ENCODE measurements at places on chromosomes 16 and 17.

GRCh38 chr17:76570877-76571471, 14.7 kb downstream of the ST6GALNAC2 start:
- DNase-seq = no peak

DNA sequence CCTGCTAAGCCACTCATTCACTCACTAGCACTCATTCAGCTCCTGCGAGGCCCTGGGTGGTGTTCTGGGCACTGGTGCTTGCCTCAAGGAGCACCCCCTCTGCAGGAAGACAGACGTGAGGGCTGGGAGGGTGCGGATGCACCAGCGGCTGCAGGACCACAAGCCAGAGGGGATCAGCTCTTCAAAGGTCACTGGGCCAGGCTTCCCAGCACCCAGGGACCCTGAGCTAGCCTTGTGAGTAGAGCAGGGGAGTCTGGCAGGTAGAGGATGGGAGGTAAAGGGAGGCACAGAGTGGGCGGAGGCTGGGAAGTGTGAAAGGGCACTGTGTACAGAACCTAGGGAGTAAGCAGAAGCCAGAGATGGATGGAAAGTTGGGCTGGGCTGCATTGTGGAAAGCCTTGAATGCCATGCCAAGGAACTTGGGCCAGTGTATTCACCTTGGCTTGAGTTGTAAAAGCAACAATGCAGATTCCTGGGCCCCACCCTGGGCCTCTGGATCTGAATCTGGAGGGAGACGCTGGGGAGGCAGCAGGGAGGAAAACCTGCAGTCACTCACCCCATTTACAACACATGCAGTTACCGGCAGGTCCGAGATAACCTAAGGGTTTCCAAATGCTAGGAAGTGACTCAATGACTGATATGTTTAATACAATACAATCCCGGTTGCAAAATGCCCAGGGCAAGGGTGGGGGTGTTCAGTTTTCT, 1.7 kb downstream of the IL4R start:
- DNase-seq = no peak

GRCh38 chr17:14261406-14261805, 24.7 kb upstream of the CDRT15 start:
- DNase-seq = no peak

DNA sequence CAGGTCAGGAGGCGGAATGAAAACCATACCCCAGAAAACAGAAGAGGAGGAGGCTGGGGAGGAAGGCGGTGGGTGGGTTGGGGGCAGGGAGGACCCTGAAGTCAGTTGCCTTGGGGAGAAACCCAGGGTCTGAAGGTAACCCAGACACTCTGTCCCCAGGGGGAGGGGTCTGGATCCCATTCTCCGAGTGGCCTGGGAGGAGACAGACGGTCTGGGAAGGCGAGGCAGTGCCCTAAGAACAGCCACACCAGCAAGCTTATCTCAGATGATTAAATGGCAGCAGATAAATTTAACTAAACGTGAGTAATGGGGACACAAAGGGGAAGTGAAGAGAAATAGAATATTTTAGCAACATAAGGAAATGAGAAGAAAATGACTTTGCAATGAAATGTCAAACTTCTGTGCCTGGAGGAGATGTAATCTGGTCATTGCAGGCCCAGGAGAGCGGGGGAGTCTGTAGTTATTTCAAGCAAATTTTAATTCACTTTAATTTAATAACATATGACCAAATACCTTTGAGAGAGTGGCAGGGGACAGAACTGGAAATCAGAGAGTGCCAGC, 21.4 kb upstream of the ZFP90 start:
- DNase-seq = no peak

Data from GDM1 (cell line).